ENCODE measurements at places on chromosomes 12 and 14.

- no peak for DNase-seq
Measured at GRCh38 chr14:56730538-56731145, 79.6 kb downstream of the OTX2 start.

- DNase-seq: no peak
Measured at GRCh38 chr14:38171197-38171596, 36.5 kb upstream of the SSTR1 start.

- DNase-seq: no peak
Measured at GRCh38 chr14:59254911-59255545, 66.6 kb downstream of the DAAM1 start.

DNA sequence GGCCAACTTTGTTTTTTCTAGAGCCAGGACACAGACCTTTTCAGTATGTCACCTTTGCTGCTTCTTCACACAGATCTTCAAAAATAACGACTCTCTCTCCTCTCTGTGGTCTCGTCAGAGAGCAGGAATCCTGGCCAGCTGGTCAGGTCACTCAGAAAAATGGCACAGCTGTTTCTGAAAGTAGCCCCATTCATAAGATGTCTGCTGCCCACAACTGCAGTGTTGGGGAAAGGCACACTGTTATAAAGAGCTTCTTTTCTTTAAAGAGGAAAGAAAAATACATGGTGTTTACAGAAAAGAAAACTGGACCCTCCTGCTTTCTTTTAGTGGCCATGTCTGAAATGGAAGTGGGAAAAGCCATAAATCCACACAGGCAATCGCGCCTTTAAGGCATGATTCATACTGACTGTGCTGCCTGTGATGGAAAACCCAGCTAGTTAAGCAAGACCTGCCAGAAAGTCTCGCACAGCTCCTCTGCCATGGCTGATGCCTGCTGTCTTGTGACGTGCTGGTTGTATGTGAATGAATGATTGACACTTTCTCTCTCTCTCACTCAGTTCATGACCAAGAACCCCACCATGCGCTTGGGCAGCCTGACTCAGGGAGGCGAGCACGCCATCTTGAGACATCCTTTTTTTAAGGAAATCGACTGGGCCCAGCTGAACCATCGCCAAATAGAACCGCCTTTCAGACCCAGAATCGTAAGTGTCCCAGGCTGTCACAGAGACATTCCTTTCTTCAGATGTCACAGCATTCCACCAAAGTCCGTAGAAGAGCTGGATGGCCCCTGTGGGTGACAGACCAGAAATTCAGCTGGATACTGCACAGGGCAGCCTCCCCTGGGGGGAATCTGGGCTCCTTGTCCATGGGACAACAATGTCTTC is 147.9 kb upstream of the HIF1A start:
- DNase-seq: no peak

DNA sequence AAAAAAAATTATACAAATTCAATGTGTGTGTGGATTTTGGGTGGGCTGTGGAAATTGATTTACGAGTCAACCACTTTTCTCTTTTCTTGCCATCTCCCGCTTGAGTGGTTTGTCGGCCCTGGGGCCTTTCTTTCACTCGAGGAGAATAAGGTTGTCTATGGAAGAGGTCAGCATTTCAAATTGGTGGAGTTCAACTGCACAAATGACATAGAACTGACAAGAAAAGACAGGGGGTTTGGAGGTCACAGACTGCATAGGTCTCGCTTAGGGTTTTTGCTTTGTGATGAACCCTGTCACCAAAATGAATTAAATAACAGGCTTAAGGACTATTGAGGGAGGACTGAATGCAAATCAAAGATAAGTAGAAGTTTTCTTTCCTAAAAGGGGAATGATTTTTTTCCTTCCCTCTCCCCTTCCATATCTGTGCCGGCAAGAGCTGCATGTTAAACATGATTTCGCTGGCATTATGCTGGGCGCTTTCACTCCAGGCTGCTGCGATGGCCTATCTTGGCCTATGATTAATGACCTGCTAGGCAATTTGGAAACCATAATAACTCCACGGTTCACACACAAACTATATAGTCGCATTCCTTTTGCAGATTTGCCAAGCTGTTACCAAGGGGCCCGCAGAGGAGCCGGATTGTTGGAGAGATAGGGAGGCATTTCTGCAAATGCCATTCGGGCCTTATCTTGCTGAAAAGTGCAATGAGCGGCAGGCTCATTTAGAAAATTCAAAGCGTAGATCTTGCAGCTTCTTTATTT is 20.7 kb downstream of the ASCL1 start:
- no peak for DNase-seq

- no peak for DNase-seq
Measured at GRCh38 chr12:89825591-89826449, 117.2 kb upstream of the ATP2B1 start.
